Central memory CD4-positive, alpha-beta T cell (primary cell): ENCODE measurements at places on chromosomes 1 and 21.
A peak's percentile ranks its signal among the peaks of the same experiment; 100 is the strongest.

GRCh38 chr1:14786109-14786675, 187.7 kb downstream of the KAZN start:
- no peak for DNase-seq

GRCh38 chr1:168520052-168520751, 23.6 kb downstream of the XCL2 start:
- DNase-seq: no peak

DNA sequence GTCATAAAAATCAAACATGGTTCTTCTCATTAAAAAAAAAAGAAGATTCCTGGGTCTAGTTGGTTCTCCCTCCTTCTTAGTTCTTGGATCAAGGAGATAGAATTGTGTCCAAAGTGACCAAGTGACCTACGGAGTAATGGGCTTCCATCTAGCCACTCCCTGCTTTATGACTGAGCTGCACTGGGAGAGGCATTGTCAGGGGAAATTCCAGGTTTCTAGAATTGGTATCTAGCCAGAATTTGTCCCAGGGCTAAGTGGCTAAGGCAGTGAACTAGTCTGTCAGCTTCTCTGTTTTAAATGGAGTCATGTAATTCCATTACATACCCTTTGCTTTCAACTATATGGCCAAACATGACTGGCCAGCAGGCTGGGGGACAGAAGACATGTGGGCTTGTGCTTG, 40.1 kb upstream of the ERG start:
- DNase-seq: no peak

GRCh38 chr1:5873556-5873955, 118.7 kb downstream of the NPHP4 start:
- no peak for DNase-seq

GRCh38 chr1:184065559-184065958, 14.0 kb downstream of the TSEN15 start:
- DNase-seq: no peak

GRCh38 chr1:158101455-158101854, 79.2 kb upstream of the CD1D start:
- no peak for DNase-seq

GRCh38 chr1:78440381-78440793, 50.4 kb upstream of the PTGFR start:
- no peak for DNase-seq

DNA sequence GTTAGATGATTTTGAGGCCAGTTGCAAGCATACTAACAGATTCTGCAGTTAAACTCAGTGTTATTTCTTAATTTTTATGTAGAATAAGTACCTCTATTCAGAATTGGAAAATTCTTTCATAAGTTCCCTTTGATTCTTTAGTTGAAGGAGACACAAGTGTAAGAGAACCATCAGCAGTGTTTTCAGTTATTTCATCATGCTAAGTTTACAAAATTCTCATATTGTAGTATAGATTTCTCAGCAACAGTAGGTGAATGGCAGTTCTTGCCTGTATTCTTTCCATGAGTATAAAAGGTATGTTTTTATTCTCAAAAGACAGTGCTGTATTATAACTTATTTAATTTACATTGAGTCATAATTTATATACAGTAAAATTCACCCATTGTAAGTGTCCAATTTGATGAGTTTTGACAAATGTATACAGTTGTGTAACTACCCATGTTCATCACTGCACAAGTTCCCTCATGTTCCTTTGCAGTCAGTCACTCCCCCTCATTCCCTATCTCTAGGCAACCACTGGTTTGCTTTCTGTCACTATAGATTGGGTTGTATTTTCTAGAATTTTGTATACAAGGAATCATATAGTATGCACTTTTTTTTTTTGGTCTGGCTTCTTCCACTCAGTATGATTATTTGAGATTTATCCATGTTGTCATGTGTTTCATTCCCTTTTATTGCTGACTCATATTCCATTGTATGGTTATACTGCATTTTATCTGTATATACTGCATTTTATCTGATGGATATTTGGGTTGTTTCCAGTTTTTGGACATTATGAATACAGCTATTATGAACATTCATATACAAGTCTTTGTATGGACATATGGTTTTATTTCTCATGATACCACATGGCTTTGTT, 3.9 kb downstream of the RPS6KC1 start:
- no peak for DNase-seq

DNA sequence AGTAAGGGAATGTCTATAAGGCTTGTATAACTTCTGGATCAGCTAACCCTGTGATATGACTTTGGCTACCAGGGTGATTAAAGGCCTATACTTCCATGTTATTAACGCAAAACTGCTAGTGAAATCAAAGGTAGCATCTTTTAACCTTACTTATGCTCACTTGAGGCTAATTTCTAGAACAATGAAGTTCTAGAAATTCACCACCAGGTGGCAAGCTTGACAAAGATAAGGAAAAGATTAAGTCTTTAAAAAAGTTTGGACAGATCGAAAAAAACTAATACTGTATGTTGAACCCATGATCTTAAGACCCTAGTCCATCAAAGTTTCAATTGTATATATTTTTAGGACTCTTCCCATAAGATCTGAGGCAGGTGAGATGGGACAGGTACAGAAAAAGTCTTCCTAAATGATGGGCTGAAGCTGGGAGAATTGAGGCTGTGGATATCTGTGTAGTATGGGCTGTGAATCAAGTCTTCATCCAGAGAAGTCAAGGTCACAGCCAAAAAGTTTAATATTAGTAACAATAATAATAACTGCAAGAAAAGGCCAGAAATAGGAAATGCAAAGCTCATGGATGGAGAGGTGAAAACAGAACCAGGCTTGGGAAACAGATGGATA, 18.8 kb downstream of the KYAT3 start:
- DNase-seq: peak; percentile 21

DNA sequence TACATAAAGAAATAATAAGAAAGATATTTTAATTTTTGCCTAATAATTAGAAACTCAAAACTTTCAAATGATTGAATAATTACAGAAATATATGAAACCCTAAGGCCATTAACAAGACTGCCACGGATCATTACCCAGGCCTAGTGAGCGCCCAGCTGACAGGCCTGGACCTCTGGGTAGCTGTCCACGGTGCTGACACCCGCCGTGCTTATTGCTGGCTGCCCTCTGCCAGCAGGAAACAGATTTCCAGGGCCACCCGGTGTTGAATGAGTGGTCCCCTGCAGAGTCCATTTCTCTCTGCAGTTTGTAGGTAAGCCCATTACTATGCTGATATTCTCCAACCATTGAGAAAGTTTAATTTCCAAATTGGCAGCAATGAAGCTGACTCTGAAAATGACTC, 254.4 kb upstream of the GJB5 start:
- no peak for DNase-seq

- no peak for DNase-seq
Measured at GRCh38 chr1:230713138-230713537, 784 bp downstream of the AGT start.

- DNase-seq: no peak
Measured at GRCh38 chr1:16111771-16112595, 38.5 kb upstream of the FAM131C start.

DNA sequence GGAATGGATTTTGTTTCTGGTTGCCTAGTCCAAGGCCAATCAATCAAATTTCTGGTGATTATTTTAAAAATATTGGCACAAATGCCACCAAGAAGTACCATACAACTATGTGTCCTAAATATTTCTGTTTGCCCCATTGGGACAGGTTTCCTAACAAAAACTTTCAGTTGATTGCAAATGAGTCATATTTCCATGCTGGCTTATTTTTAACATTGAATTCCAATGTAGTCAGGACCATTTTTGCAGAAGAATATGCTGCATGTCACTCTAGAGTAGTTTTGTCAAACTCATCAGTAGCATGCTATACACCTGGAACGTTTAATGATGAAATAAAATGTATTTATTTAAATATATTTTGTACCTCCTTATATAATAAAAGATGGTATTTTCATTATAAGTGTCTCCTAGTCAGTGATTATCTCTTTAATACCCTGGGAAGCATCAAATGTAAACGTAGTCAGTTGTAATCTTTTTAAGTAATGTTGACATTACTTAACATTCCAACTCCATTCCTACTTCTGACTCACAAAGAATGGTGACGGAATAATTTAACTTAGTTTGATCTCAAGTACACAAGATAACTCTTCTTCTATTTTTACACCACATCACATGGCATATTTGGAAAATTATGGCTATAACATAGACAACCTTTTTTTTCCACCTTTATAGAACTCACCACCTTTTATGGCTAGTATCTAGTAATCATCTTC, 39.0 kb upstream of the USH2A start:
- no peak for DNase-seq

DNA sequence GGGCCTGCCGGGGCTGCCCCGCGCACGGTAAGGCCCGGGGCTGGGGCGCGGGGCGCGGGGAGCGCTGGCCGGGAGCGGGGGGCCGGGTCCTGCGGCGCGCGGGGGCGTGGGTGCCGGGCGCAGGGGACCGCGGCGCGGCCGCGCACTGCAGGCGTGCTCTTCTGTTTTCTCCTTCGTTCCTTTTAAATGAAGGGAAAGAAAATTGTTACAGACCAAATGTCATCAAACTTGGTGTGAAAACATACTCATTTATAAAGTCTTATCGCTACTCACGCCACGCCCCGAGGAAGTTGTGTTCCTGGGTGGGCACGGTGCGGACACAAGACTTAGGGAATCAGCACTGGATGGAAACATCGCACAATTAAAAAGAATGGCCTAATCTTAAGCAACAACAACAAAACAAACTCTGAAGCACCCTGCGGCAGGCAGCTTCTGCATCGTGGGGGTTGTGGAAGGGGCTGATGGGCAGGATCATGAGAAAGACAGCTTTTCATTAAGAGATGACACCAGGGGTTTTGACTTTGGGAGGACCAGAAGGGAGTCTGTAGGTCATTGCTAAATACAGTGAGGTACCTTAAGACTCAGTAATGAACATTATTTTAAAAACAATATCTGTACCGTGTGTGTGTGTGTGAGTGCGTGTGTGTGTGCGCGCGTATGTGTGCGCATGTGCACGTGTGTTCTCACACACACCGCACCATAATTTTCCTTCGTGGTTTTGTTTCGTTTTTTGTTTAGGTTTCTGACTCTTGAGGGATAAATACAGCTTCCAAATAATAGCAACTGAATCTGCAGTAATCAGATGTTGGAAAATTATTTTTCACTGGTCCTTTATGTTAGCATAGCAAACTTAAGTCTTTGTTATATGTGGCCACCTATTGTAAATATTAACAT, 548 bp downstream of the B3GALT5 start:
- DNase-seq: no peak

DNA sequence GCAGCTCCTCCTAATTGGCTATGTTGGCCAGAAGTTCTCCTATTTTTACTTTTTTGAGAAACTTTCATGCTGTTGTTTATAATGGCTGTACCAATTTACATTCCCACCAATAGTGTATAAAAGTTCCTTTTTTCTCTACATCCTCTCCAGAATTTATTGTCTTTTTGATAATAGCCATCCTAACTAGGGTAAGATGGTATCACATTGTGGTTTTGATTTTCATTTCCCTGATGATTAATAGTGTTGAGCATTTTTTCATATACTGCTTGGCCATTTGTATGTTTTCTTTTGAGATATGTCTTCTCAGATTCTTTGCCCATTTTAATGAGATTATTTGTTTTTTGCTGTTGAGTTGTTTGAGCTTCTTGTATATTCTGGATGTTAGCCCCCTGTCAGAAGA, 46.8 kb downstream of the NTMT2 start:
- no peak for DNase-seq

- DNase-seq: no peak
Measured at GRCh38 chr1:209406595-209406994, 176.9 kb upstream of the CAMK1G start.

DNA sequence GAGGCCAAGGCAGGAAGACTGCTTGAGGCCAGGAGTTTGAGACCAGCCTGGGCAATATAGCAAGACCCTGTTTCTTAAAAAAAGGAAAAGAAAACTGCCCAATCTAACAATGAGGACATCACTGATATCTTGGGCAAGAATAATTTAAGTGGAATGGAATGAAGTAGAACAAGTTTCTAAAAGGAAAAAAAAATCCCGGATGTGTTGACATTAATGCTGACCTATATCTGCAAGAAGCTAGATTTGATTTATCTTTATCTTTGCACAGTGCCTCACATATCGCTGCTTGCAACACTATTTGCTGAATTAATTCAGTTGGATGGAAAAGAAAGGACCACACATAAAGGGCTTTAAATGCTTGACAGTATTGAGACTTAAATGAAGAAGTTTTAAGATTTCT, 27.8 kb downstream of the DIPK1A start:
- DNase-seq: no peak

DNA sequence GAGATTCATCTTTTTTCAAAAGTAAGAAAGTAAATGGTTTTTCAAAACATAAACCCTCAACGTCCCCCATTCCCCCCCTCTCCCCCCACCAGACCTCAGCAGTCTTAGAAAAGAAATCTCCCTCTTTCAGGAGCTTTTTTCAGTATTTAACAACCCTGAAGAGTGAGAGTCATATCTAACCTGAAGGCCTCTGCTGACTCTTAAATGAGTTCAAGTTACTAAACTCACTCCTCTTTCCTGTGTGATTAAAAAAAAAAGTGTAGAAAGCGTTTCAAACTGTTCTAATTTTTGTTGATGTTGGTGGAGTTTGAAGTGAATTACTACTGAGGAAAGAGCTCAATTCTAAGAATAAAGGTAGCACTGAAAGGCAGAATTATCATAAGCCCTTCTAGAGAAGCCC, 93.7 kb downstream of the VAV3 start:
- no peak for DNase-seq

GRCh38 chr1:34656299-34656698, 98.5 kb upstream of the GJB5 start:
- no peak for DNase-seq

- no peak for DNase-seq
Measured at GRCh38 chr1:41830726-41831125, 88.0 kb downstream of the HIVEP3 start.

DNA sequence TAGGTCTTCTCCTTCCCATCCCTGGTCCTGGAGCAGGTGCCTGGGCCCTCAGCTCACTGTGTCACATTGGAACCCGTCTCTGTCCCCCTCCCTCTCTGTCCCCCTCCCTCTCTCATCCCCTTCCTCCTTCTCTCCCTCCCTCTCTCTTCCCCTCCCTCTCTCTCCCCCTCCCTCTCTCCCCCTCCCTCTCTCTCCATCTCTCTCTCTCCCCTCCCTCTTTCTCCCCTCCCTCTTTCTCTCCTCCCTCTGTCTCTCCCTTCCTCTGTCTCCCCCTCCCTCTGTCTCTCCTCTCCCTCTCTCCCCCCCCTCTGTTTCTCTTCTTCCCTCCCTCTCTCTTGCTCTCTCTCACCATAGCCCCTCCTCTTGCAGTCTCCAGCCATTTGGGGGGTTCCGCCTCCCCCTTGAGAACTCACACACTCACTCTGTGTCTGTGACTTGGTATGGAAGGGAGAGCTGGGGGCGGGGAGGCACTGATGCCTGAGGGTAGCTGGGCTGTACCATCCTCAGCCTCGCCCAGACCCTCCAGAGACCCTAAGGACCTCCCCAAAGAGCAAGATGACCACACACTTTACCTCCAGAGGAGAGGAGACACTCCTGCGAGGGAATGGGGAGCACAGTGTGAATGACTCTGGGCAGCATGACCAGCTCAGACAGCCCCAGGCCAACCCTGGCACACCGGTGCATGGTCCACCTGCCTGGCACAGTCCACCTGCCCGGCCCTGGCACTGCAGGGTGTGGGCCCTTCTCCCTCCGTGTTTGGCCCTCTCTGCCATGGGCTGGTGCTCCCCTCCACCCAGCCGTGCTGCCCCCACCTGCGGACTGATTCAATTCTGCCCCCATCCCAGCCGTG, 102.8 kb upstream of the ARHGEF16 start:
- DNase-seq: no peak
